ENCODE measurements at places on chromosomes 2 and 18.

DNA sequence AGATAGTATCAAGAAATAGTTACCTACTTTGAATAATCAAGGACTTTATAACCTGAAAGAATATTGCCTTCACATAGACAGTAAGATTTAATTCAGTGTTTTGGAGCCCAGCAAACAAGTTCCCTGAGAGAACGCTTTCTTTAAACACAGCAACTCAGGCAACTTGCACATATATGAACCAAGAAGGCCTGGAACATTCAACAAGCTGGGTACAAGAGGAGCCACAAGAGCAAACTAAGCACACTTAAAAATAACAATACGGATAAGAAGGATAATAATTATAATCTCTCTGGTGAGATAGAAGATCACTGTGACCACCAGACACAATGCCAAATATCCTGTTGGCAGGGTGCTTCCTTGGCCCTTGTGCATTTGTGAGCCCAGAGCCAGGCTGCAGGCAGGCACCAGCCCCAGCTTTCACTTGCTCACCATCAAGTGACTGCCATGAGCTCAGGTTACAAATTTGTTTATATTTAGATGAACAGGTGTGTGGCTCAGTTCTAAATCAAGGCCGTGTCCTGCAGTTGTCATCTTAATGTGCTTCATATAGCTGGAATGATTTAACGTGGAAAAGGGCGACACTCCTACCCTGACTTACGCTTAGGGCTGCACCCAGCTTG lies 446.6 kb downstream of the IRS1 start:
- DNase-seq = no peak

GRCh38 chr2:6657136-6657535 lies 208.6 kb downstream of the CMPK2 start:
- DNase-seq = no peak

DNA sequence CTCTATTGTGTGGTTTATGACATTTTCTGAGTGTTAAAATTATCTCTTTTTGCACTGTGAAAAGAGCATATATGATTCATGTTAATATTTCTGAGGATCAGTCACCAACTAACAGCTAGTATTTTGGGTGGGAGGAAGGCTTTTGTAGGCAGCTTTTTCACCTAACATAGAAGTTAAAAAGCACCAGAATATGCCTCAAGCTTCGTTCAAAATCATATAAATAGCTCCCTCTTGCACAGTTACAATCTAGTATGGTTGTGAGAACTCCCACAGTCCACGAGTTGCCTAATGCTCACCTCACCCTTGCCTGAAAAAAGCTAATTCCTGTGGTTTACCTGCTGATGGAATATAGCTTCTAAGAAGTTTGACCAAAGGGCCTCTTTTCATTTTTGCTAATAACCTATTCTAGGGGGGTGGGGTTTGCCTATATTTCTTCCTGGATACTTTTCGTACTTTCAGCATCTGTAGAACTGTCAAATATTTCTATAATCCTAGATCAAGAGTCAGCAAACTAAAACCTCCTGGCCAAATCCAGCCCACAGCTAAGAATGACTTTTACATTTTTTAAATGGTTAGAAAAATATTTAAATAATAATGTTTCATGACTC lies 167.1 kb upstream of the FOSL2 start:
- no peak for DNase-seq

DNA sequence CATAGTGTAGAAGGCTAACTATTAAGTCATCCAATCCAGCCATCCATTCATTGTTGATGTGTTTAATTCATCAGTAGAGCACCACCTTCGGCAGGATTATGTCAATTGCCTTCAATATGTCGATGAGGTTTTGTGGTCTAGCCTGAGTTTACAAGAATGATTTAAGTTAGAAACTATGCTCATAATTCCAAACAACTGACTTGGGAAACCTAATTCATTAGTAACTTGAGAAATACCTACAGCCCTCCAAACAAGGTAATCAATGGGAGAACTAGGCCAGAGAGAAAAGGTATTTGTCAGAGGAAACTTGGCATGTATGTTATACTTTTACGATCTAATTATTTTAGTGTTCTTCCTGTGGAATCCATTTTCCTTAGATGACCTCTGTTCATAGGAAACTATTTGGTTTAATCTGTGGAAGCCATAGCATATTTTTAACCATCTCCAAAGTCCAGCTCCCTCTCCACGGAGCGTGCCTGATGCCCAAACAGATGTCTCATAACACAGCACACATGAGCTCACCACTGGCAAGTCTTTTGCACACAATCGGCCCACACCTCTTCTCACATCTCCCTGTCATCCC lies 148.5 kb downstream of the GFPT1 start:
- no peak for DNase-seq

DNA sequence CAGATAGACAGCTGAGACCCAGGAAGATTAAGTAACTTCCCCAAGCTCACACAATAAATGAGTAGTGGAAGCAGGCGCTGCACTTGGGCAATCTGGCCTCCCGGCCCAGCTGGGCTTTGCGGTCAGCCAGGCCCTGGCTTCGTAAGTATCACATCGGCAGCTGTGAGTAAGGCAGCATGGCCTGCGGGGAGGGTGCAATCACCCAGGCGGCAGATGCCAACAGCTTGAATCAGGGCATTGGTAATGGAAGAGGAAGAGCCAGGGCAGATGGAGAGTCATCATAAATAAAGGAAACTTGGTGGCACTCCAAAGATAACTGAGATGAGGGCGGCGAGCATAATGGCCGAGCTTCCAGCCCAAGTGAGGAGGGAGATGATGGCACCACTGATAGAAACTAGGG lies 217.9 kb upstream of the PID1 start:
- DNase-seq = no peak

DNA sequence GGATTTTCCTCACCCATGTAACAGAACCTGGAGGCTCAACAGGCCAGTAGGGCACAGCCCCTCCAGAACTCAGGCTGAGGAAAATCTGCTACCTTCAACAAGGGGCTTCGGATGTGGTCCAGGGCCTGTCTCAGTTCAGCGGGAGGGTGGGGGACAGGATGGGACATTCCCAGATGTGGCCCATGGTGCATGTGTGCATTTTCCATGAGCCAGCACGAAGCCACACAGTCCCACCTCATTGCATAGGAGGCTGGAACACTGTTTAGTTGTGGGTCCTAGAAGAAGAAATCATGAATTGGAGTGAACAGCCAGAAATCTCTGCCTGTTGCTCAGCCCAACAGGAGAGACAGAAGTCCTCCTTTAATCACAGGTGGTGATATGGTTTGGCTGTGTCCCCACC lies 469.6 kb upstream of the MYT1L start:
- no peak for DNase-seq

DNA sequence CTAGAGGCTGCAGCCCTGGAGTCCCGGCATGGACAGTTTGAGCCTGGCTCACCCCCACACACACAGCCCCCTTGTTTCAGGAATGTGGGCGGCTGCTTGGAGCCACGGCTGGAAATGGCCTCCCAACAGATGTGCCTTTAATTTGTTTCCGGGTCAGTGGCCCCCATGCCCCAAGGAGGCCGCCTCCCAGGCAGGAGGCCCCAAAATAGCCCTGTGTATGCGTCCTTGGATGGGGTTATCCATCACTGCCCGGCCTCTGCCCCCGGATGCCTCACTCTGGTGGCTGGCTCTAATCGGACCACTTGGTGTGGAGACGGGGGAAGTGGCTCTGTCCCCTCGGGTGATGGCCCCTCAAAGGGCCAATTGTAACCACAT lies 151.9 kb upstream of the MYCN start:
- DNase-seq = no peak

GRCh38 chr18:27604583-27604982 lies 419.5 kb upstream of the CHST9 start:
- no peak for DNase-seq

GRCh38 chr2:171882089-171882769 lies 11.8 kb downstream of the SLC25A12 start:
- no peak for DNase-seq

DNA sequence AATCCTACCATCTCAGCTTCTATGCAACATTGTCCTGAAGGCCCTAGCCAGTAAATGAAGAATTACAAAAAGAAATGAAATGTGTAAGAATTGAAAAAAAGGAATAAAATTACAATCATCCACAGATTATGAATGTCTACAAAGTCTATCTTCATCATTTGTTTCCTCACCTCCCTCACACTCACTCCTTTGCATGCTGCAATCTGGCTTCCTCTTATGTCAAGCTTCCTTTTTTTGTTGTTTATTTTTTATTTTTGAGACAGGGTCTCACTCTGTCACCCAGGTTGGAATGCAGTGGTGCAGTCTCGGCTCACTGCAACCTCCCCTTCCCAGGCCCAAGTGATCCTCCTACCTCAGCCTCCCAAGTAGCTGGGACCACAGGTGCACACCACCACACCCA lies 129.0 kb downstream of the CABYR start:
- no peak for DNase-seq

GRCh38 chr2:234116010-234116409 lies 65.5 kb downstream of the SPP2 start:
- no peak for DNase-seq

- no peak for DNase-seq
Measured at GRCh38 chr2:122543815-122544214, 788.4 kb downstream of the TSN start.

DNA sequence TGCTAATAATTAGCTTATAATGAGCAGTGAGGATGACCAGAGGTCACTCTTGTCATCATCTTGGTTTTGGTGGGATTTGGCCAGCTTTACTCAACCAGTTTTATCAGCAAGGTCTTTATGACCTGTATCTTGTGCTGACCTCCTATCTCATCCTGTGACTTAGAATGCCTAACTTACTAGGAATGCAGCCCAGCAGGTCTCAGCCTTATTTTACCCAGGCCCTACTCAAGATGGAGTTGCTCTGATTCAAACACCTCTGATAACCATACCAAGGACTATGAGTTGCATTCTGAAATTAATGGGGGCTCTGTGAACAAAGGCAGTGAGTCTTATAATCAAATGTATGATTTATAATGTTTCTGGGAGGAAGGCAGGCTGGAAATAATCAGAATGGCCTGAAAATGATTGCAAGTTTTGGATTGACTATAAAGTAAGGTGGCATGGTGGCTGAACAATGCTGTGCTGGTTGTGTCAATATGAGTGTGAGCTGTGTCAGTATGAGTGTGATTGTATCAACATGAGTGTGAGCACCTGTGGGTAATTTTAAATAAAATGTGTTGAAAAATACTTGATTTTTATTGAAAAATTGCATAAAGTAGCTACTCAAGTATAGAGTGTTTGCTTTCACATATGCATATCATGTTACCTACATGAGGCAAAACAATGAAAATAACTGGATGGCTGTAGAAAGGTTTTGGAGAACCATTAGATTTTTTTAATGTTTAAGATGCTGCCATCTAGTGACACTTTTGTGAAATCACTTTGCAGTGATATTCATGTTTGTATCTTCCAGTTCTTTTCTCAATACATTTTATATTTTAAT lies 103.0 kb downstream of the KYNU start:
- DNase-seq = no peak

DNA sequence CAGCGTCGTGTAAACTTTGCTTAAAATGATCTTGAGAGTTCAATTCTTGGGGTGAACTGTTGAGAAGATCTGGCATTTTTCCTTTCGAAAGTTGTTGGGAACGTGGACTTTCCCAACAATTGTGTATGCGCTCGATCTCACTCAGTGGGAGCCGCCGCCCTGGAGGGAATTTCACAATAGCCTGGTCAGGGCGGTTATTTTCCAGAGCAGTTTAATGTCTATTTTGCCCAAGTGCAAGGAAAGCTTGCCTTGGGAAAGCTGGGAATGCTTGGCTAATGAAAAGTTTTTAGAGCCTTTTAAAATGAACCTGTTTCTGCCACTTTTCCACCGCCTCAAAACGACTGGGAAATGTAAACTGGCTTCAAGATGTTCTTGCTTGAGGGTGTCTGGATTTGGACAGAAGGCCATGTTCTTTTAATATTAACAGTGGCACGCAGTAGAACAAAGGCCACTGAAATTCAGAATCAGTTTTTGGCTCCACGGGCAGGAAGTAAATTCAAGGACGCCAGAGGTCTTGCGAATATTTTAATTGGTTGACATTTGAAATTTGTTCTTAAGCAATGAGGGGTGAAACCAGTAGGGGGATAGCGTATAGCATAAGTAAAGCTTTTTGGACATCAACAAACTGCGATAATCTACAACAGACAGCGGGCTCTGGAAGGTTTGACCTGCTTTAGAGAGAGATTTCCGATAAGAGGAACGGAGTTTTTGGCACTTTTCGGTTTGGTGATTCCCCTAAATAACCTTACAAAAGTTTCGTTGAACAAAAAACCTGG lies 1.2 kb downstream of the CFLAR start:
- peak; percentile 48 for DNase-seq

DNA sequence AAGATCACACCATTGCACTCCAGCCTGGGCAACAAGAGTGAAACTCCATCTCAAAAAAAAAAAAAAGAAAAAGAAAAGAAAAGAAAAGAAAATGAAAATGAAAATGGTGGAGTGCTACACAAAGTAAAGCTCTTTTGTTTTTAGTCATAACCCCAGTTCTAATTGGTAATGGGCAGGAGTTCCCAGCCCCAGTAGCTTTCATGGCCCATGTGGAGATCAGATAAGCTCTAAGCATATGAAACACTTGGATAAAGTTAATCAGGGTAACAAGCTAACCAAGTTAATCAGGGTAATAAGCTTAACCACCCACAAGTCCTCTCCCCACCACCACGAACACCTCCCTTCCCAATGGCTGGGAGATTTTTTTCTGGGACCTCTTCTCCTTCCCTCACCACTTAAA lies 240.8 kb downstream of the BCL11A start:
- no peak for DNase-seq

- no peak for DNase-seq
Measured at GRCh38 chr2:10507106-10507505, 59.0 kb upstream of the ODC1 start.

GRCh38 chr2:209563453-209563852 lies 139.6 kb downstream of the MAP2 start:
- no peak for DNase-seq

Data from HuH-7 (cell line).